Left lobe of liver (tissue), 2 donors: ENCODE measurements at places on chromosomes 13 and 19.

DNA sequence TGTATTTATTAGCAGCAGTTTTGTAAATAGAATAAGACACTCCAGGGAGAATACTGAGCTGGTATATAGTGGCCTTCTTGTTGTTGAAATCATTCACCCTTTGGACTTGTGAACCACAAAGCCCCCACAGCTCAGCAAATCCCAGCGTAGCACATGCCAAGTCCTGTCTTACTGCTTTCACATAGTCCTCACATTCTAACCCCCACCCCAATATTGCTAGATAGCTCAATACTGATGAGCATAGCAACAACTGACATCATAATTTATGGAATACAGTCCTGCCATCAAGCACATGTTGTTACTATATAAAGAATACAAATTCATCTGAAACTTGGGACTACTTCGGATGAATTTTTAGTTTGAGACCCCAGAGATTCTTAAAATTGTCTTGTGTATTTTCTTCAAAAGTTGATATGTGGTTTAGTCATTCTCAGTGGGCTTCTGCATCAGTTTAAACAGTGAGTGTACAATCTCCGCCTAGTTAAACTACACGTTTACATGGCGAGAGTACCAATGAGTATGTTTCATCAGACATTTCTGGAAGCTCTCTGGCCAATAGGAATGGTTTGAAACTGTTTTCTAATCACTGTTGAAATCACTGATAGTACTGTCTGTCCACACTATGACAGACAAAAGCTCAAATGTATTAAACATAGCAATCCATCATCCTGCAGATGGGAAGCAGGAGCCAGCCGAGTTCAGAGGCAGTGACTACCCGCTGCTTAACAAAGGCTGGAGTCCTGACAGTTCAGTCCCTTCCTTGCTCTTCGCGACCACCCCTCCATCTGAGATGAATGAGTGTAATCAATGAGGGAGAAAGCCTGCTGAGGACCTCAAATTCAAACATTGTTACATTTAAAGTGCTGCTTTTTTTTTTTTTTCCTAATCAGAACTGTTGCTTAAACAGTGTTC, 15.2 kb downstream of the DACH1 start:
- DNase-seq = no peak

GRCh38 chr19:7852851-7853769, 21.1 kb downstream of the PRR36 start:
- peak; percentile 96 for DNase-seq

- no peak for DNase-seq
Measured at GRCh38 chr13:48866249-48866648, 109.5 kb upstream of the FNDC3A start.

DNA sequence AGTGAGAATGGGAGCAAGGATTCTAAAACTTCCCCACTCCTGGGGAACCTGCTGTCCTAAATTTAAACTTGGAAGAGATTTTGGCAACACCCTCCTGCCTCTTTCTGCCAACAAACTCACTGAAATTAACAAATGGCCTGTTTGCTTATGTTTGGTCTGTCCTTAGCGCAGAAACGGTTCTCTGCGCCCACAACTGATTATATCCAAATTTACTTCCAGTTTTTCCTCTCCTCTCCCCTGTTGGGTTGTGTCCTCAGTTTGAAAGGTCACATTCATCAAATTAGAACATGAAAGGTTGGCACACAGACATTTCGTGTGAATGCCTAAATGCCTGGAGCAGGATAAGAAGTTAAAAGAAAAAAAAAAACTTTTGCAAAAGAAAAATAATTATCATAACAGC, 56.4 kb upstream of the MRI1 start:
- no peak for DNase-seq

GRCh38 chr19:8050274-8051096, 2.1 kb upstream of the CCL25 start:
- peak; percentile 75 for DNase-seq
